ENCODE measurements at places on chromosomes 5 and 9.
A peak's percentile ranks its signal among the peaks of the same experiment; 100 is the strongest.

DNA sequence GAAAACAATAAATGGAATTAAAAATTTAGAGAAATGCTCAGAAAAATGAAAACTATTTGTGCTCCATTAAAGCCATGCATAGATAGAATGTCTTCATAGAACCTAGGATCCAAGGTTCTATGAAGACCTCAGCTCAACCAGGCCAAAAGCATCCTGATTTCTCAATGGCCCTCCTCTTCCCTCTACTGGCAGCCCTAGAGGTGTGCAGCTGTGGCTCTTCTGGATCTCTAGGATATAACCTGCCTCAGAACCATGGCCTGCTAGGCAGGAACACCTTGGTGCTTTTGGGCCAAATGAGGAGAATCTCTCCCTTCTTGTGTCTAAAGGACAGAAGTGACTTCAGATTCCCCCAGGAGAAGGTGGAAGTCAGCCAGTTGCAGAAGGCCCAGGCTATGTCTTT lies 15.1 kb downstream of the IFNA1 start:
- peak; percentile 50 for DNase-seq

GRCh38 chr9:15139469-15139868 lies 167.5 kb downstream of the TTC39B start:
- no peak for DNase-seq

GRCh38 chr5:61084658-61085057 lies 77.6 kb downstream of the SMIM15 start:
- DNase-seq, result no peak

- DNase-seq, result no peak
Observed at GRCh38 chr5:69462170-69462569, 30.4 kb upstream of the OCLN start.

DNA sequence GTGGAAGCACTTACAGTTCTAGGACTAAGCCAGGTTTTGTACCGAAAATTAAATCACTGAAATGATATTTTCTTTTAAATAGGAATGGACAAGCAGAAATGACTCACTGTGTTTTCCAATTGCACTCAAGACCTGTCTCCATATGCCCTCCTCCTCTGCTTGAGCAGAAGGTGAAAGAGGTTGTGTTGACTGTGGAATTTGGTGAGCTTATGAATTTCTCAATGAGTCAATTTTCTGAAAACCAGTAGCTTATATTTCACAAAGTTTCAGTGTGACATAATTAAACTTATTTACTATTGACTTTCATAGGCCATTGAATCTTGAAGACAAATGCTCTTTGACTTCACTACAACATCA lies 249.9 kb downstream of the NPR3 start:
- no peak for DNase-seq

- no peak for DNase-seq
Observed at GRCh38 chr5:150611026-150611425, 29.4 kb upstream of the SYNPO start.

GRCh38 chr5:37638897-37639296 lies 200.9 kb downstream of the GDNF start:
- DNase-seq, result no peak

GRCh38 chr5:5246736-5247135 lies 106.6 kb downstream of the ADAMTS16 start:
- DNase-seq, result no peak

GRCh38 chr9:37988602-37989001 lies 80.4 kb downstream of the SHB start:
- DNase-seq, result no peak

- DNase-seq, result no peak
Observed at GRCh38 chr5:1392261-1392660, 47.4 kb upstream of the CLPTM1L start.
